ENCODE measurements at places on chromosomes 7 and 10. TPM values are rescaled to one million over a fixed set of nuclear protein-coding genes. Genes with fewer than 3 reads are reported as not detected.

DNA sequence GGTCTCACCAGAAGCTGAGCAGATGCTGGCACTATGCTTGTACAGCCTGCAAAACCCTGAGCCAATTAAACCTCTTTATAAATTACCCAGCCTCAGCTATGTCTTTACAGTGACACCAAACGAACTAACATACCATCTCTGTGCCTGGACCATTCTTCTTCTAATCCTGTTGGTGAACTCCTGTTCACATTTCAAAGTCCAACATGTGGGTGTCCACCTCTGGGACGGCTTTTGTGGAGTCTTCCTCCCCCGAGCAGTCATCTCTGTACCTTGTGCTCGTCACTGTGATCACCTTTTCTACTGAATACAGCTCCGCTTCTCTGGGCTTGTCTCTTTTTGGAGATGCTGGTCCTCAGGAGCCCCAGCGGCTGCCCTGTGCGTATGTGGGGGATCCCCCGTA, 7.4 kb upstream of the ESYT2 start:
- DNase-seq, result no peak

DNA sequence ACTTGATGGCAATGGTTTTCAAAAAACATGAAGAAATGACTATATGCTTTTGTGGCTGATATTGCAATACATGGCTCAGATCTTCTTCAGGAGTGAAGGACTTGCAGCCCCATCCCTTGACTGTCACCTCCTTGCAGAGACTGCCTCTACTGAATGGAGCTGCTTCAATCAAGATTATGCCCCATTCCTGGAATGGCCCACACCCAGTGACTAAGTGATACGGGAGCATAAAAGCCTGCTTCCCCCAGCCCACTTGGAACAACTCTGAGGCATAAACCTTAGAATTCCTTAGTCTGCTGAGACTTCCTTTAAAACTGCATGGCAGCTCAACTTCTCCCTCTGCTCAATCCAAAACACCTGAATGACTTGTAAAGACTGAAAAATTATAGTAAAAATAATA, 957.1 kb downstream of the SORCS3 start:
- DNase-seq, result no peak

DNA sequence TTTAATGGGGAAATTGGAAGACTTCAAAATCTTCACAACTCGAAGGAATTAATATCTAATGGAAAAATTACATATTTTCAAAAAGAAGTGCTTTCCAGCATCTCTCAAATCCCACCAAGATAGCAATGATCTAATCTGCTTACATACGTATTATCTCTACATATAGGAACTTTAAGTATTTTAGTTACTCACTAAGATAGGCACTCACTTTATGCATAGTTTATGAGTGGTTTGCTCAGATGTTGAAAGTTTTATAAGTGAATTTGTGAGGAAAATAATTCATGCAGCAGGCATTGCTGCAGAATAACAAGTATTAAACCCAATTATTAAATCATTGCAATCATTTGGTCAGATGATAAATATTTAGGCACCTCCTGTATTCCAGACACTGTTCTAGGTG, 2.3 kb upstream of the CYTH3 start:
- no peak for DNase-seq

DNA sequence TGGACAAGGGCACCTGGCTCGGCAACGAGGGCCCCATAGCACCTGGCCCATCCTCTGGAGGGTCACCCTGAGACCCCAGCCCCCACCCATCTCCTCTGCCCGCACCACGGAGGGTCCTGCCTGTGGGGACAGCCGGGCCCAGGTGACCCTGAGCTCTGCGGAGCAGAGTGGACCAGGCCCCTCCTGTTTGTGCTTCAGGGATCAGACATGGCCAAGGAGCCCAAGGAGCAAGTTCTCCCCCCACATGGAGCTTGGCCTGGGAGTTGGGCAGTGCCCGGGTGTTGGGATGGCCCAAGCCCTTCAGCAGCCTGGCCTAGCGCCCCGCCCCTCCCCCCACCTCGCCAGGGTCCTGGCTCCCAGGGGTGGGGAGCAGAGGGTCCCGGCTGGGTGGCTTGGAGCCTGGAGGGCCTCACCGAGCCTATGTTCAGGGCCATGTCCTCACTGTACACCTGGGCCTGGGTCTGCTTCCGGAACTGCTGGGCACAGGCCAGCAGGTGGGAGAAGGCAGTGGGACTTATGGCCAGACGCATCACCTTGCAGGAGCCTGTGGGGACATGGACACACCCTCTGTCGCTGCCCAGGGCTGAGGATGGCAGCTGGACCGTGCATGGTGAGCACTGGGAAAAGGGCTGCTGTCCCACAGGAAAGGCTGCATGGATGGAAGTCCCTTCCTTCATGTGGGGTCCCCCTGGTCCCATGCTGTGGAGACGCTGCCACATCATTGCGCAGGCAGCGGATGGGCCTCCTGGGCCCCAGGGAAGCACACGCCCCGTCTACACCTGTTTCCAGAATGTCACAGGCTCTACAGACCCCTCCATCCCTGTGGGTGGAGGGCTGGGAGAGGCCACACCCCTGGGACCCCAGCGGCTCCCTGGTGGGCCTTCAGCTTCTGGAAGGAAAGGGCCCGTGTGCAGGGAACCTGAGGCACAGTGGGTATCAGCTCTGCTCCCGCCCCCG, 49.2 kb upstream of the NKX6-2 start:
- no peak for DNase-seq

GRCh38 chr7:4610768-4611467, 71.2 kb upstream of the FOXK1 start:
- DNase-seq, result peak; percentile 65

GRCh38 chr7:18426564-18427226, 68.9 kb upstream of the HDAC9 start:
- DNase-seq, result no peak

- DNase-seq, result no peak
Measured at GRCh38 chr10:8365935-8366911, 311.7 kb downstream of the GATA3 start.

DNA sequence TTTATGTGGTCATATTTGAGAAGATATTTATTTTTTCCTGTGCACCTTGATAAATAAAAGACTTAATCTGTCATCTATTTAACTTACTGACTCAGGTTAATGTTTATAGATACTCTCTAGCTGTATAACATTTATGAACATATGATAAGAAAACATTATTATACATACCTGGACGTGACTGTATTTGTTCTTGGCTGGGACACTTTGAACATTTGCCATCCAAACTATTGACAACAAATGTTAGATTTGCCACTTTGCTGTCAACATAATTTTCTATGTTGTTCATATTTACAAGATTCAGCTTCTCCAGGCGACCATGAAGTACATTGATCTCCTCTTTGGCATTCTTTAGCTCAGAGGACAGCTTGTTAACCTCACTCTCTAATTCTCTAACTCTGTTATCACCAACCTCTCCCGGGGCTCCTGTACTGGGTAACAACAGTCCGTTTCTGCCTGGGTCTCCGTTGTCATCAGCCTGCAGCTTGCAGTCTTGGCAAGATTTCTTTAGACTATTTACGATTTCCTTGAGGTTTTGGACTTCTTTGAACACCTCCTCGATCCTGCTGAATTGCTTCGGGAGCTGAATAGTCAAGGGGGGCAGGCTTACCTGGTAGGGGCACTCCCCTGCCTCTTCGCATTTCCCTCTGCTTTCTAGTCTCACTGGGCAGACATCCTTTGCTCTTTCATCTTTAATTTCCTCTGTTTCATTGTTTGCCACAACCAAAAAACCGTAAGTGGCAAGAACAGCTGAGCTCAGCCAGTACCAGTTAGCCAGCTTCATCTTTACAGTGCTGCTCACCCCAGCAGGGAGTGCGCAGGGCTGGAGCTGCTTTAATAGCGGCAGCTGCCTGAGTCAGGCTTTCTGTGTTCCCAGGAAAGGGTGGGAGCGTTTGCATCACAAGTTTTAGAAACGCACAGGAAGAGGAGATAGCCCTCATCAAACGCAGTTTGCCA, at the start of gene FGL2:
FGL2 (minus strand) TSS at position 807 of the 954 bp plus-strand sequence; CDS start at position 781, 26 bp downstream.
- peak; percentile 36 for DNase-seq

GRCh38 chr7:108561047-108561619, 8.4 kb downstream of the THAP5 start:
- no peak for DNase-seq

GRCh38 chr10:79260811-79261740, 86.2 kb upstream of the PPIF start:
- peak; percentile 70 for DNase-seq

DNA sequence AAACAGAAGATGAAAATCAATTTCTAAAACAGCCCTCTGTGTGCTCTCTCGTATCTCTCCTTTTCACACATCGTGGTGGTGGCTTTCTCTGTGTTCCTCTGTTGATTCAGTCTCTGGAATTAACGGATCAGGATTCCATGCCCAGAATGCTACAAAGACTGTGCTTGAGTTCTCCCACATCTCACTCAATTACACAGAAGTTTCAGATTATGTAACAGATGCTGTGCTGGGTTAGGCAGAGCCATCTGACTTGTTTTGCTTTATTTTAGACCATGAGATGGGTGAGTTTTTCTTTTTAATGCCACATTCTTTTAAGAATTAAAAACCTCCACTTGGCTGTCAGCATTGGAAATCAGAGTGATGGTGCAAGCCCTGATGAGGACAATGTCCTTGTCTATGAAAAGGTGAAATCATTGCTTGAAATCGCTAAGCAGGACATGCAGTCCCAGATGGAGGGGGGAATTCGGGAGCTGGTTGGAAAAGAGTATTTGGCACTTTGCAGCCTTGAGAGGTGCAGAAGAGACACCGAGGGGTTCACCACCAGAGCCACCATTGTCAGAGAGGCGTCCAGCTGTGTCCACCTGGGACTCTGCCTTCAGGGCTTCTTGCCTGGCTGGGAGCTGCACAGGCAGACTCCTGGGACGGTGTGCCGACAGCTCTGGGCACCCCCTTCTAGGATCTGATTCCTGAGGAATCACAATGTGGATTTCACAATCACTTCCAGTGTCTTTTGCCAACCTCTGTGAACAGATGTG, 80.4 kb downstream of the EGFR start:
- peak; percentile 46 for DNase-seq

DNA sequence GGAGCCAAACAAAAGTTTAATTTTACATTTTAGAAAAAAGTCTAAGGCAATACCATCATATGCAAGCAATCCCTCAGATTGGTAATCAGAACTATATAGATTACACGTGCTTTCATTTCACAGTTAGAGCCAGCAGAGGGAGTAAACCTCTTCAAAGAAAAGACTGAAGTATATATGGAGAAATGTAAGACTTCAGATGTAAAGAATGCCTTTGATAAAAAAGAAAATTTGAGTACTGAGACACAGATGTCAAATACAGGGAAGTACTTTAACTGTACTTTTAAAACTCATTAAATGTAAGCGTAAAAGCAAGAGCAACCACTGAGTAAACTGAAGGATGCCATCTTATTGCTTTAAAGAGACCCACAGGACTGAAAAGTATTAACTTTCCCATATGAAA, 101.4 kb upstream of the FAM133B start:
- no peak for DNase-seq

GRCh38 chr10:118809357-118810220, 54.8 kb upstream of the CACUL1 start:
- no peak for DNase-seq

- no peak for DNase-seq
Measured at GRCh38 chr7:133796782-133797745, 330.1 kb upstream of the LRGUK start.

DNA sequence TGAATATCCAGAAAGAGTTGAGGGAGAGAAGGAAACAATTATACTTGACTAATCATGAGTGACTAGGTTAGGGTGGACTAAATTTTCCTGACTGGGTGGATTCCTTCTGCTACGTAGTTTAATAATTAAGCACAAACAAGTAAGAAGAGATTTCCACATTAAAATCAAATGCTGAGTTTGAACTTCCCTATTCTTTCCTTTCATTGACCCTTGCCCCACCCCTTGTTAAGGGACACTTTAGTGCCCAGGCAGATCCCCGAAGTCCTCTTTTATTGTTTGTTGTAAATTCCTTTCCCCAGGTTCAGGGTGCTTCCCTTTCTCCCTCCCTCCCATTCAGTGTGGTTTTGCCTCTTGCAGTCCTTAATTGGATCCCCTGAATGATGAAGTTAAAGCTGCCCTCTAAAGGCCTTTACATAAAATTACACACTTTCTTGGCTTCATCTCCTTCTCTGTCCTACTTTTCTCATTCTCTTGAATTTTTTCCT, 8.8 kb upstream of the SPAM1 start:
- DNase-seq, result no peak

GRCh38 chr10:110746254-110746826, 102.2 kb downstream of the RBM20 start:
- peak; percentile 65 for DNase-seq

GRCh38 chr10:19815036-19815730, 1.0 kb upstream of the PLXDC2 start:
- DNase-seq, result peak; percentile 31

GRCh38 chr7:9781710-9782109, 1192.0 kb upstream of the PHF14 start:
- no peak for DNase-seq

DNA sequence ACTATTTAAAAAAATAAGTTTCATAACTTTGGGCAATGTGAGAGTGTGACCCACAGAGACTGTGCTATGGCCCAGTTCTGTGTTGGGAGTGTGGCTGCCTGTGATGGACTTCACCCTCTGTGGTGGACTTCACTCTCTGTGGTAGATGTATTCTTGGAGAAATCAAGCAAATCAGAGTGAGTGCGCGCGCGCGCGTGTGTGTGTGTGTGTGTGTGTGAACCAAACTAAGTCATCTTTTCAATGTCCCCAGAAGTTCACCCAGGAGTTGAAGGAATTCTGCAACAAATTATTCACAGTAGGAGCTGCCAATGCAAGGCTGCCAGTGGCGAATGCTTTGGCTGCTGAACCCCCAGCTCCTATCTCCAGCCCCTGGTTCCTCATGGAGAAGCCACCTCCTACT, 184.5 kb downstream of the ADAM12 start:
- DNase-seq, result no peak

GRCh38 chr10:100779329-100779728, 33.9 kb downstream of the PAX2 start:
- DNase-seq, result no peak

- no peak for DNase-seq
Measured at GRCh38 chr10:58440484-58440883, 55.3 kb downstream of the TFAM start.

SUN3 gene
- not detected for total RNA-seq

WEE2 gene
- not detected for total RNA-seq

GRID1 gene
- 1.3 TPM for total RNA-seq

LRRD1 gene
- total RNA-seq, result 0.97 TPM

FKBP9 gene
- total RNA-seq, result 328 TPM

PKD2L1 gene
- not detected for total RNA-seq

TSPAN12 gene
- total RNA-seq, result 14.1 TPM

MDFIC gene
- total RNA-seq, result 71.4 TPM

BAG3 gene
- 16.2 TPM for total RNA-seq

PRF1 gene
- total RNA-seq, result 0.51 TPM

DHX32 gene
- total RNA-seq, result 13.5 TPM

ABCC2 gene
- 3.0 TPM for total RNA-seq

FAM237B gene
- total RNA-seq, result not detected

GHRHR gene
- total RNA-seq, result not detected

SEMA4G gene
- total RNA-seq, result 2.6 TPM

NEUROD6 gene
- not detected for total RNA-seq

CDK1 gene
- 3.5 TPM for total RNA-seq

CALML5 gene
- total RNA-seq, result not detected
